Activated naive CD4-positive, alpha-beta T cell treated with Interleukin-2 at 50 U/mL for 16 hours (primary cell): ENCODE measurements at places on chromosomes 12 and 14.

- no peak for DNase-seq
These were observed 10.2 kb downstream of the SYNE2 start for GRCh38 chr14:63863004-63863403.

DNA sequence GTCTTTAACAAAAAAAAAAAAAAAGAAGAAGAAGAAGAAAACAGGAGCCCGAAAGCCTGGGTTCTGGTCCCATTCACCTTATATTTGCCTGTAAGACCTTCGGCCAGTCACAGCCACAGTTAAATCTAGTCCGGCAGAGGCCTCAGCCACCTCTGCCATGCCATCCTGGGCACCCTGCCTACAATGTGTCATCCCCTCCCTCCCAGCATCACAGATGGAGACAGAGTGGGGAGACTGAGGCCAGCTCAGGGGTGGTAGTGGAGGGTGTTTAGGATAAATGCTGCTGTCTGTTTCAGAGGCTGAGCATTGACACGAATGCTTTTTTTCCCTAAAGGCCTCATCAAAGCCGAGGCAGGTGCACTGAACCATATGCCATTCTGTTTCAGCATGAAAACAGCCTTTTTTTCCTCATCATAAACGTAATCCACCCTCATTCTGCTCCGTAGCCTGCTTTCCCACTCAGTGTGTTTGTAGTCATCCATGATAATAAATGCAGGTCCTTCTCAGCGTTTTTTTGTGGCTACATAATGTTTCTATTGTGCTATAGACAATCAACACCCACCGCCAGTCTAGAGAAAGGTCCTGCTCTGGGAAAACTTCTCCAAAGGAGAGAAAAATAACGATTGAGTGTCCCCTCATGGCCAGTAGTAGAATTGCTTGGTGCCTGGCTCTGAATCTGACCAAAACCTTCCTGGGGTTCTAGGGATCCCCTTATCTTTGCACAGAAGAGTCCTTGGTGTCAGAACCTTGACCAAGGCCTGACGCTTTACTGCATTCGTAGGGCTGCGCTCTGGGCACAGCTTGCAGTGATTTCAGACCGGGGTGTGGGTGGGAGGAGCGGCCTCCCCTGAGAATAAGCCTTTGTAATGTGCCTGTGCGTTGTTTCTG lies 41.1 kb upstream of the TSPAN9 start:
- no peak for DNase-seq

- no peak for DNase-seq
These were observed 60.4 kb upstream of the SEL1L start for GRCh38 chr14:81594012-81594411.

- no peak for DNase-seq
These were observed 9.7 kb downstream of the GLTP start for GRCh38 chr12:109870648-109871047.
